ENCODE measurements at places on chromosomes 6 and 20.

DNA sequence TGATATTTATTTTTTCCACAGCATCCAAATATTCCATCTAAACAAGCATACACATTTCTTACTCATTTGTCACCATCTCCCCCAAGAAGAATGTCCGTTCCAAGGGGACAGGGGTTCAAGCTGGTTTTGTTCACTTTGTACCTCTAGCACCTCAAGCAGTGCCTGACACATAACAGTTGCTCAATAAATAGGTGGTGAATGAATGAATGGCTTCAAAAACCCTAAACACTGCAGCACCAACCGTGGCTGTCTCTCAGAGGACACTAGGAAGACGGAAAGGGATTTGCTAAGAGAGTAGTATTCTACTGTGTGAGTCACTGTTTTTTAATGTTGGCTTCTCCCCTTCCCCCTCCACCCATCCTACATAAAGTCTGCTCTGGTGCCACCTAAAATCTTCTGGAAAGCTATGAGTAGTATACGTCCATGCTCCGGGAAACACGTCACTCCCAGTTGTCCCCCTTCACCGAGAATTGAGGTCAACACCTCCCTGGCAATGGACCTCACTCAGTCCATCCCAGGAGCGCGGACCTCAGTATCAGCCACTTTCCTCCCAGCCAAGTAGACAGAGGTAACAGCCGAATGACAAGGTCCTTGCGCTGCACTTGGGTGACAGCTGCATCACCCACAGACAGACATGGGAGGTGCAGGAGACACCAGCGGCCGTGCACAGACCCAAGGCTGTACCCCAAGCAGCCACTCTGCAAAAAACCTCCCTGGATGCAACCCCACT is 107.4 kb downstream of the PREX1 start:
- DNase-seq: peak; percentile 25
- H3K27ac ChIP-seq: peak overlapping the region; percentile 91
- H3K4me3 ChIP-seq: peak overlapping the region; percentile 70
- no peaks in the 10 kb centered on the region for H3K27me3 ChIP-seq

- peaks cover 24% of the 10 kb centered on the region for H3K27me3 ChIP-seq
- H3K36me3 ChIP-seq: no peaks in the 10 kb centered on the region
Measured at GRCh38 chr6:3902871-3903648, 53.9 kb downstream of the FAM50B start.

GRCh38 chr6:123518441-123519188 is 118.1 kb downstream of the TRDN start:
- no peaks in the 10 kb centered on the region for H3K36me3 ChIP-seq
- no peak overlapping the region for H3K27ac ChIP-seq
- no peak overlapping the region for H3K4me3 ChIP-seq

GRCh38 chr6:159978291-159979135 is 9.6 kb downstream of the IGF2R start:
- peaks cover 83% of the 10 kb centered on the region for H3K4me1 ChIP-seq
- peaks cover 2% of the 10 kb centered on the region for H3K36me3 ChIP-seq
- no peak for DNase-seq
- H3K27me3 ChIP-seq: no peaks in the 10 kb centered on the region
- peak overlapping the region; percentile 75 for H3K4me3 ChIP-seq

GRCh38 chr6:53410508-53411258 is 61.9 kb upstream of the ELOVL5 start:
- H3K27ac ChIP-seq: no peak overlapping the region
- peaks cover 4% of the 10 kb centered on the region for H3K4me1 ChIP-seq
- H3K27me3 ChIP-seq: no peaks in the 10 kb centered on the region

DNA sequence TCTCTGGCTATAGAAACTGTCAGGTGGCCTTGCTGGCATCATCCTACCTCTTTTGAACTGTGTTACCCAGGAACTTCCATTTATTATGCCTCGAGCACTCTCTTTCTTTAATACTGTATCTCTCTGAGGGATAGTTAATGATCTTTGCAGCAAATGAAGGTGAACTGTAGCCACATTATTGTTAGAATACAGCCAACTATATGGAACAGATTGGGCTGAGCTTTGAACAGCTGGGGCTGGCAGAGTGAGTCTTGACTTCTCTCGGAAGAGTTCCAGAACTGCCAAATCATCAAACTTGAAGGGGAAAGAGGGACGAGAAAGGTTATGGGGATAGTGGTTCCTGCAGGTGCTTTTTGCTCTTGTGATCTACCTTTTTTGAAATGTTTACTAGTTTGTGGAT is 237.7 kb downstream of the PRL start:
- H3K4me1 ChIP-seq: peaks cover 21% of the 10 kb centered on the region
- DNase-seq: no peak
- H3K4me3 ChIP-seq: no peak overlapping the region
- no peak overlapping the region for H3K27ac ChIP-seq
- peaks cover 3% of the 10 kb centered on the region for H3K36me3 ChIP-seq
- peaks cover 7% of the 10 kb centered on the region for H3K27me3 ChIP-seq

GRCh38 chr6:41505122-41506049 is 40.8 kb upstream of the FOXP4 start:
- no peaks in the 10 kb centered on the region for H3K36me3 ChIP-seq
- H3K27ac ChIP-seq: no peak overlapping the region
- H3K4me1 ChIP-seq: peaks cover 8% of the 10 kb centered on the region
- H3K27me3 ChIP-seq: peaks cover 66% of the 10 kb centered on the region

GRCh38 chr20:35715652-35716051 is 16.4 kb downstream of the ROMO1 start:
- no peak overlapping the region for H3K27ac ChIP-seq
- no peak for DNase-seq
- H3K4me1 ChIP-seq: peaks cover 40% of the 10 kb centered on the region
- H3K4me3 ChIP-seq: no peak overlapping the region
- peaks cover 51% of the 10 kb centered on the region for H3K36me3 ChIP-seq
- no peaks in the 10 kb centered on the region for H3K27me3 ChIP-seq

GRCh38 chr6:124669713-124670480 is 292.3 kb upstream of the RNF217 start:
- no peak for DNase-seq
- no peaks in the 10 kb centered on the region for H3K4me1 ChIP-seq
- no peak overlapping the region for H3K27ac ChIP-seq
- H3K27me3 ChIP-seq: no peaks in the 10 kb centered on the region
- H3K4me3 ChIP-seq: no peak overlapping the region

- no peak for DNase-seq
- no peak overlapping the region for H3K4me3 ChIP-seq
- H3K4me1 ChIP-seq: no peaks in the 10 kb centered on the region
- no peak overlapping the region for H3K27ac ChIP-seq
Measured at GRCh38 chr6:153138930-153139329, 7.8 kb upstream of the RGS17 start.

GRCh38 chr20:33515569-33516216 is 25.8 kb downstream of the CBFA2T2 start:
- H3K27ac ChIP-seq: no peak overlapping the region
- no peaks in the 10 kb centered on the region for H3K27me3 ChIP-seq
- H3K36me3 ChIP-seq: no peaks in the 10 kb centered on the region
- no peak for DNase-seq

GRCh38 chr6:110874880-110875547 is 429 bp downstream of the AMD1 start:
- peak overlapping the region; percentile 97 for H3K27ac ChIP-seq
- H3K36me3 ChIP-seq: peaks cover 4% of the 10 kb centered on the region
- DNase-seq: peak; percentile 77

GRCh38 chr20:9458138-9458796 is 56.1 kb upstream of the LAMP5 start:
- no peaks in the 10 kb centered on the region for H3K27me3 ChIP-seq
- no peak overlapping the region for H3K27ac ChIP-seq
- no peaks in the 10 kb centered on the region for H3K36me3 ChIP-seq

DNA sequence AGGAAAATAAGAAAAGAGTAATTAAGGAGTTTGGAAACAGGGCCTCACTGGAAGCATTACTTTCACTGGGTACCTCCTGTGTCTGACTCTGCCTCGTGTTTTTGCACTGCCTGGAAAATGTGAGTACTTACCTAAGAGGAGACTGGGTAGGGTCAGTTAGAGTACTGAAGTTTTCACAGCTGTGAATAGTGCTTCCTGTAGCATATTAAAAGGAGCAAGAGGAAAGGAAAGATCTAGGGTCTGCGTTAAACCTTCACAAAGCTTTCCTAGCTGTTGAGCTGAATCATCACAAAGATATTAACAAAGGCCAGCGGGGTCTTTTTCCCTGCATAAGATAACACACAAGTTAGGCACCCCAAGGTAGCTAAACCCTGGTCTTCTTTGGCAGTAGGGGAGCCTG is 82.3 kb downstream of the MLIP start:
- no peaks in the 10 kb centered on the region for H3K4me1 ChIP-seq
- H3K27ac ChIP-seq: no peak overlapping the region
- DNase-seq: no peak
- no peak overlapping the region for H3K4me3 ChIP-seq

GRCh38 chr6:53846250-53846649 is 51.4 kb downstream of the LRRC1 start:
- H3K27ac ChIP-seq: no peak overlapping the region
- H3K4me1 ChIP-seq: no peaks in the 10 kb centered on the region
- H3K27me3 ChIP-seq: no peaks in the 10 kb centered on the region
- H3K4me3 ChIP-seq: no peak overlapping the region
- peaks cover 2% of the 10 kb centered on the region for H3K36me3 ChIP-seq

GRCh38 chr20:20327746-20328145 is 40.2 kb upstream of the INSM1 start:
- DNase-seq: no peak
- no peaks in the 10 kb centered on the region for H3K4me1 ChIP-seq
- no peak overlapping the region for H3K4me3 ChIP-seq
- H3K36me3 ChIP-seq: no peaks in the 10 kb centered on the region

DNA sequence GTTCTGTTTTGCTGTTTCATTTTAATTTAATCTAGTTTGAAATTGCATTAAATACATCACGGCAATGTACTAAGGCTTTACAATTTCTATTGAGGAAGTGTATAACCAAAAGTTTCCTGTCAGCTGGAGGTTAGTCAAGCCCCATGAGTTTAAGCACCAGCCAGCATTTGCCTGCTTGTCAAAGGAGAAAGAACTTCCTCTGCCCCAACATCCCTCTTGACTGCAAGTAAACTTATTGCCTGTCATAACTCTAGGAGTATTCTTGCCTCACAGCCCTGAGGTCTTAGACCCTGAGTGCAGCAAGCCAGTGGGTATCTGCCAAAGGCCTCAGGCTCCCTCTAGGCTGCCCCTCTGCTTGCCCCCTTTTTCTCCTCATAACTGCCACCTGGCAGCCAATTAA is 106.7 kb upstream of the INSM1 start:
- H3K4me1 ChIP-seq: no peaks in the 10 kb centered on the region
- H3K27me3 ChIP-seq: peaks cover 15% of the 10 kb centered on the region
- no peak overlapping the region for H3K4me3 ChIP-seq
- no peak overlapping the region for H3K27ac ChIP-seq
- no peaks in the 10 kb centered on the region for H3K36me3 ChIP-seq
